ENCODE measurements at places on chromosomes 2 and 18. TPM values are rescaled to one million over a fixed set of nuclear protein-coding genes. Genes with fewer than 3 reads are reported as not detected.
A peak's percentile ranks its signal among the peaks of the same experiment; 100 is the strongest.

- peak; percentile 29 for DNase-seq
These were observed 42.6 kb upstream of the HPCAL1 start for GRCh38 chr2:10260130-10260529.

Gene CLEC4F
- not detected for polyA plus RNA-seq

Gene RMDN2
- 7.9 TPM for polyA plus RNA-seq

Gene MROH2A
- 1.8 TPM for polyA plus RNA-seq

DNA sequence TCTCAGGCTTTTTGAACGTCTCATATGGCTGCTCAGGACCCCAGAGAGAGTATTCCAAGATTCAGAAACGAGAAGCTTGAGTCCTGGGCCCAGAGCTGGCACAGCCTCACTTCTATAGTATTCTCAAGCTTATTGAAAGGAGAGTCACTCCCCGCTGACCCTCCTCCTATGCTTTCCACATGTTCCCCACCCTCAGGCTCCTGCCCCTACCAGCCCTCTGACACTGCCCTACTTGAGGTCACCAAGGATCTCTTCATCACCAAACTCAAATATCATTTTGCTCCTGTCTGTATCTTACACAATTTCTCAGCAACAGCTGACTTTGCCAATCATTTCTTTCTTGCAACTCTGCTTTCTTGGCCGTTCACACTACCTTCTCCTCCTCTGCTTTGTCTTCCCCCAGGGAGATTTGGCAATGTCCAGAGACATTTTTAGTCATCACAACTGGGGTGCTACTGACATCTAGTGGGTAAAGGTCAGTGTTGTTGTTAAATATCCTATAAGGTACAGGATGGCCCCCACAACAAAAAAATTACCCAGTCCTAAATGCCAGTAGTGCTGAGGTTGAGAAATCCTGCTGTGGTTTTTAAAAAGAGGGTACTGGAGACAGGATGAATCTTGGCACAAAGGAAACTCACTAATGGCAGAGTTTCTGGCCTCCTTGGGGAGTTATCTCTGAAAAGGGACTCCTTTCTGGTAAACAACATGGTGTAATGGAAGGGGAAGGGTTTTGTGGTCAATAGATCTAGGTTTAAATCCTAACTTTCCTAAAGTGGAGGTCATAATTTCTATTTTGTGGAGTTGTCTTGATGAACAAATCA, 26.9 kb upstream of the INSIG2 start:
- DNase-seq: peak; percentile 36

- DNase-seq: no peak
These were observed 3.8 kb downstream of the FHL2 start for GRCh38 chr2:105394951-105395611.

- DNase-seq: no peak
These were observed 75.5 kb downstream of the PLCL1 start for GRCh38 chr2:197879812-197880408.

Gene ARPC2
- 195 TPM for polyA plus RNA-seq

Gene CYS1
- polyA plus RNA-seq: 276 TPM

DNA sequence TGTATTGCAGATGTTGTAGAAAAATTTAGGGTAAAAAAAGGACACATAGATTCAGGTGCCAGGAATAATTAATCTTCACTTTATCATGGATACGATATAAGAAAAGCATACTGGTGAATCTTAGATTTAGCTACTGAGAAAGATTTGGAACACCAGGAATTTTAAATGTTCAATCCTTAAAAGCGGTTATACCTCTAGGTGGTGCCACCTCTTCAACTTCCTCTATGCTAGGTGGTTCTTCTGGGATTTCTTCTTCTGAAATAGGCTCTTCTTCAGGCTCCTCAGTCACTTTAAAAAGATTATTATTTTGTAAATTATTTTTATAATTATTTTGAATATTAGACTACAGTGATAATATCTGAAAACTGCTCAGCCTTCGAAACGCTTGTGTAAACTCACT, 133.1 kb downstream of the TTN start:
- no peak for DNase-seq

GRCh38 chr2:190996338-190996946, 17.5 kb downstream of the STAT1 start:
- no peak for DNase-seq

Gene CFAP65
- 0.73 TPM for polyA plus RNA-seq

DNA sequence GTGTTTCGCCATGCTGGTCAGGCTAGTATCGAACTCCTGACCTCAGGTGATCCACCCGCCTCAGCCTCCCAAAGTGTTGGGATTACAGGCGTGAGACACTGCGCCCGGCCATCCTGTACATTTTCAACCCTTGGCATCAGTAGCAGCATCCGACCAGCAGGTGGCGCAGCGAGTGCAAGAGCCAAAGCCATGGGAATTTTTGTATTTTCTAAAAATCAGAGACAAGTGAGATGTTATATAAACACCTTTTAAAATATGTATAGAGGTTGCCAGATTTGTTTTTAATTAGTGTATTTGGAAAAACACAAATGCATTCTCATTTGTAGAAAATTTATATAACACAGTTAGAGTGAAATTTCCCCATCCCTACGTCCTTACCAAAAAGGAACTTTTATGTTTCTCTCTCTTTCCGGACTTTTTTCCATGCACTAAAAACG, 36.8 kb downstream of the MOGAT1 start:
- DNase-seq: peak; percentile 81

GRCh38 chr2:8488001-8488738, 193.7 kb upstream of the ID2 start:
- DNase-seq: no peak

Measured in kidney (tissue), 22 donors.